ENCODE measurements at places on chromosomes 5 and 9.
A peak's percentile ranks its signal among the peaks of the same experiment; 100 is the strongest.

DNA sequence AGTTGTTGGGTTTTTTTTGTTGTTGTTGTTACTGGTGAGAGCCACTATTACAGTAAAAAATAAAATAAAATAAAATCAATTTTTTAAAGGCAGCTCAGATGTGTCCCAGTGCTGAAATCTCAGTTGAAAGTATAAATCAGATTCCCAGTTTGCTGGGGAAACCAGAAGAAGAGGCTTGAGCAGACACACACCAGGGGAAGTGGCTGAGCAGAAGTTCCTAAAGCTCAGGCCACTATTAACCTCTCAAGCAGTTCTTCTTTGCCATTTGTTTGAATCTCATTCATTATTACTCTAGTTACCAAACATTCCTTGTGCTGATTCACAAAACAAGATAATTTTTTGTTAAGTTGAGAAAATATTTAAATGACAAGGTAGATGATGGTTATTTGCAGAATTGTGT lies 70.9 kb upstream of the ZSWIM6 start:
- H3K4me3 ChIP-seq, result no peak overlapping the region
- no peaks in the 10 kb centered on the region for H3K27me3 ChIP-seq
- DNase-seq, result no peak
- H3K36me3 ChIP-seq, result no peaks in the 10 kb centered on the region

GRCh38 chr9:136684799-136685198 lies 2.5 kb downstream of the AGPAT2 start:
- H3K36me3 ChIP-seq, result no peaks in the 10 kb centered on the region
- no peaks in the 10 kb centered on the region for H3K27me3 ChIP-seq

DNA sequence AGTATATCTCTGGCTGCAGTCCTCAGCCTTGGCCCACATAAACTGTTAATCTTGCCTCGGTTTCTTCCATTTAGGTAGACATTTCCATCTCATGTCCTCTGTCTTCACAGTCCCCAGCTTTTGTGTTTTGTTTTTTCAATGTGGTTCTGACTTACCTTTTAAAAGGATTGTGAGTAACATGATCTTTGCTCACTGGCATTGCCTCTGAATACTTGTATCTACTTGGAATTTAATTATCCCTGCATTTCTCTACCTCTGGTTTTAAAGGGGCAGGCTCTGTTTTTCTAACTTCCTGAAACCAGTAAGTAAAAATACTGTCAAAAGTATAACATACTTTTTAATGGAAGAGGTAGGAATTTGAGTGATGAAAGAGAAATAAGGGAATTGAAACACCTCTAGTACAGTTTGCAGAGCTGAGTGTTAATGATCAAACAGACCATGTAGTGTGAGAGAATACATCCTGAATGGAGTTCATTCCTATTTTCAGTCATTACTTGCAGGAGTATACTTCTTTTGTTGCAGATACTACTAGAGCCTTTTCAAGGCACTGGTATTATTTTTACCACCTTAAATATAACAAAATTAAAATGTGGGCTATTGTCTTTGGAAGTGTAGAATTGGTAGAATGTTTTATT lies 62.6 kb downstream of the MTREX start:
- no peak for DNase-seq
- no peaks in the 10 kb centered on the region for H3K27me3 ChIP-seq
- no peak overlapping the region for H3K27ac ChIP-seq

GRCh38 chr9:86434039-86434726 lies 80.0 kb upstream of the TUT7 start:
- H3K27me3 ChIP-seq, result no peaks in the 10 kb centered on the region
- peak overlapping the region; percentile 1 for H3K4me3 ChIP-seq
- H3K27ac ChIP-seq, result peak overlapping the region; percentile 45
- no peak for DNase-seq
- H3K36me3 ChIP-seq, result no peaks in the 10 kb centered on the region
- H3K4me1 ChIP-seq, result no peaks in the 10 kb centered on the region

GRCh38 chr5:1834022-1834551 lies 32.9 kb downstream of the NDUFS6 start:
- H3K4me1 ChIP-seq, result no peaks in the 10 kb centered on the region
- no peak for DNase-seq
- H3K4me3 ChIP-seq, result no peak overlapping the region
- H3K27me3 ChIP-seq, result no peaks in the 10 kb centered on the region
- no peaks in the 10 kb centered on the region for H3K36me3 ChIP-seq

- no peak overlapping the region for H3K27ac ChIP-seq
- DNase-seq, result no peak
- H3K4me1 ChIP-seq, result peaks cover 18% of the 10 kb centered on the region
- no peaks in the 10 kb centered on the region for H3K36me3 ChIP-seq
- no peak overlapping the region for H3K4me3 ChIP-seq
Measured at GRCh38 chr9:115998666-115999065, 154.9 kb upstream of the PAPPA start.

DNA sequence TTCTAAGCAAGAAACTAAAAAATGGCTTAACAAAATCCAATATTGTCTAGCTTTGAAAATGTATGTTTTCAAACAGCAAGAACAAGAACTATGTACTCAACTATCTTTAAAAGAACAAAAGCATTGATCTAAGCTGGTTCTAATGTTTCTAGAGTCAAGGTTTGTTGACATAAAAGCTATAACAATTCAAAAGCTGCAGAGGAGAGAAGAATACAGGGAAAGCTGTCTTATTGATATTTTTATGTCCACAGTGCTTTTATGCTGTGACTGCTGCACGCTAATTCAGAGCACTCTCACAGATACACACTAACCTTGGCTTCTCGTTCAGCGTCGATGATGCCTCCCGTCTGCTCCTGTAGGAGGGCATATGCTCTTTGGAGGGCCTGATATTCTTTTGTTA lies 129.5 kb upstream of the DPYSL3 start:
- H3K27me3 ChIP-seq, result no peaks in the 10 kb centered on the region
- no peak overlapping the region for H3K4me3 ChIP-seq
- no peaks in the 10 kb centered on the region for H3K36me3 ChIP-seq
- H3K4me1 ChIP-seq, result no peaks in the 10 kb centered on the region
- no peak overlapping the region for H3K27ac ChIP-seq

All from esophagus squamous epithelium (tissue), 5 donors.